ENCODE measurements at places on chromosomes 7 and 10.

GRCh38 chr10:11631890-11632587 lies 20.6 kb upstream of the USP6NL start:
- DNase-seq: no peak

DNA sequence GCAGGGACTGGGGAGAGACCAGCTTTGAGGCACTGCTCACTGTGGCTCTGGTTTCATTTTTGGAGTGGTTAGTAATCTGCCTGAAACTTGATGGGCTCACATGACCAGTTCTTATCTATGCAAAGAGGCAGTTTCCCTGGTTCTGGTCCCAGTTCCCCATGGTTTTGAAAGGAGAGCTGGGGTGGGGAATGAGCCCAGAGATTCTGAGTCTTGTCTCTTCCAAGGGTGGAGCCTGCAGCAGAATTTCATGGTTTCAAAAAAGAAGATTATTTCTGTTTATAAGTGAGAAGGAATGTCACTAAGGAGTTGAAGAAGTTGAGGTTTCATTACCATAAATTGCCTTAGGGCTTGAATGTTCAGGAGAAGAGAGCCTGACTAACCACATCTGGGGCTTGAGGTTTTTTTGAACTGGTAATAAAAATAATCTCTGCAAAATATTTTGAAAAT lies 190.2 kb upstream of the HABP2 start:
- DNase-seq: no peak

GRCh38 chr7:109842386-109842785 lies 1248.5 kb upstream of the LRRN3 start:
- no peak for DNase-seq

DNA sequence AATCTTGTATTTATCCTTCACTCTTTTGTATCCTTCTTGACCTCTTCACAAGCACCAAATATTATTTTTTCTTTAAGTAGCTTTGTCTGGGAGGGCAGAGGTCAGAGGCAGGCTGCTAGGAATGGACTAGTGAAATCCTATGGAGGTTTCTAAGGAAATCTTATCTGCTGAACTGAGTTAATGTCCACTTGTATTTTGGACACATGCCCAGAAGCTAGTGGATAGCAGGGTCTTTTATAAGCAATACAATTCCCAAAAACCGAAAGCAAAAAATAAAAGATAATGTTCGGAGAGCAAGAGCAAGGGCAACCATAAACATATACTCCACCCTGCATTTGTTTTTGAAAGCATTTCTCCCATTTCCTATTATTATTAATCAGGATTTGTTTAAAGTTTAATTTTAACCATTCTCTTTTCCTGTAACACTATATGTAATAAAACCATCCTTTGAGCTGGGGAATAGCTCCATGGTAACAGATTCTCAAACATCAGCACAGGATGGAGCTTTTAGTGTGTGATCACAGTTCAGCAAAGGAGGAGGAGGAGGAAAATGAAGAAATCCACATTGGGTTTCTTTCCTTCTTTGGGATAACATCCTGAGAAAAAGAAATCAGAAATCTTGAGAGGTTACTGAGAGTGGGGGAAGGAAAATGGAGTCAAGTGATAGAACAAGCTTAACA lies 328.2 kb upstream of the LRRN3 start:
- no peak for DNase-seq

- no peak for DNase-seq
These were observed 14.4 kb downstream of the PDIA4 start for GRCh38 chr7:149013876-149014275.

GRCh38 chr10:508726-509125 lies 180.7 kb downstream of the DIP2C start:
- DNase-seq: no peak

DNA sequence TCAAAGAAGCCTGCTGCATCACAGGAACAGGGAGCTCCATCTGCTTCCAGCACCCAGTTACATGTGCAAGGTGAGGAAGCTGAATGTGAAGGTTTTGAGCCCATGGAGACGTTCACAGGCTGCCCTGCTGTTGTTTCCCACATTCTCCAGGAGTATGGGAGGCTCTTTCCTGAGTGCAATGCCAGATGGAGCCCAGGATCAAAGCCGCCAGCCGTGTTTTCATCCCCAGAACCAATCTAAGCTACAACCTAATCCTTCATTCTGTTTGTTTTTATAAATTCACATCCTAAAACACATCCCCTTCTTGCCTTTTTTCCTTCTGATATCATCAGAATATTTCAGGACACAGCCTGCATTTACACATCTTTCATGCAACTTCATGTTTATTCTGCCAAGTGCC lies 98.9 kb upstream of the PRR15 start:
- DNase-seq: no peak

- DNase-seq: no peak
These were observed 31.0 kb downstream of the TNS3 start for GRCh38 chr7:47550788-47551470.

DNA sequence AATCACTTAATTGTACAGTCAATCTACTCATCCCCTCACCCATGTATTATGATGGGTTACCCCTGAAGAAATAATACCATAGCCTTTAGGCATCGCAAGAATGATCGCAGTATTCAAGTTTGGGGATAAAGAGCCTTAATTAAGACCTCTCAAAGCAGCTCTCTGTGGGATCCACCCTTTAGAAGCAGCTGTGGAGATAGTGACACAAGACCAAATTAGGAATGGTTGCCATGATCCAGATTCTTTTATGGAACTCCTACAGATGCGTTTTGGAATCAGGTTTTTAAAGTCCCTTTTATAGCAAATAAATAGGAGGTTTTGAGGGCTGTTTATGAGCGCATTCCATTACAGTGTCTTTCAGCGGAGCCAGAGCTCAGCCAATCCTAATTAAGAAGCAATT lies 12.2 kb downstream of the TES start:
- no peak for DNase-seq

- no peak for DNase-seq
These were observed 75.1 kb downstream of the RELN start for GRCh38 chr7:103914147-103914899.

DNA sequence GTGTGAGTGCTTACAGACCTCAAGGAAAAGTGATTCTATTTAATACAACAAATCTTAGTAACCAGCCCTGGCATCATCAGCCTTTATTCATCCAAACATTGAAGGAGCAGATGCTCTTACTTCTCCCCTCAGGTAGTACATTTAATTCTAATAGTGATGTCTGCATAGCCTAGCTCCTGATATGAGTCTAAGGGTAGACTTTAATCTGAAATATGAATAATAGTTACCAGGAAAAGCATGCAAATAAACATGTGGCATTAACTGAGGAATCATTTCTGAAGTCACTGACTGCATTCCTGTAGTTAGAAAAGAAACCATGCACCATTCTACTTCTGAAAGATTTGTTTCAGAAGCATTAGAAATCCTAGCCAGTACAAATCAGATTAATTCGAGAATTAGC lies 25.7 kb upstream of the LMBR1 start:
- no peak for DNase-seq

GRCh38 chr7:155590215-155591018 lies 44.1 kb upstream of the CNPY1 start:
- DNase-seq: no peak

DNA sequence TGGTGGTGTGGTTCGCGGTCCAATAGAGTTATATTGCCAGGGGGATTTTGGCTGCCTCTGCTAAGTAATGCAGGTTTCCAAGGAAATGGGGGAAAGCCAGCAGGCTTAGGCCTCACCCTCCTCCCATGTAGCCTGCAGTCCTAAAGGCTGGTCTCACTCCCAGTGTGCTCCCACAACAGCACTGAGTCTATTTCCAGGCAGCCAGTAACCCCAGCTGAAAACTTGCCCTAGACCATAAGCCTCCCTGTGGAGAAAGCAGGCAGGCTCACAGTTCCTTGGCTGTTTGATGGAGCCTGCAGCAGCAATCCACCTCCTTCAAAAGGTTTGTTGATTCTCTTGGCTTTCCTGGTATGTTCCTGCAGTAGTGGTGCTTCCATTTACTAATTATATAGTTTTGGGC lies 220.0 kb upstream of the ZNF804B start:
- no peak for DNase-seq

- DNase-seq: no peak
These were observed 10.0 kb upstream of the MARVELD1 start for GRCh38 chr10:97703398-97704067.

DNA sequence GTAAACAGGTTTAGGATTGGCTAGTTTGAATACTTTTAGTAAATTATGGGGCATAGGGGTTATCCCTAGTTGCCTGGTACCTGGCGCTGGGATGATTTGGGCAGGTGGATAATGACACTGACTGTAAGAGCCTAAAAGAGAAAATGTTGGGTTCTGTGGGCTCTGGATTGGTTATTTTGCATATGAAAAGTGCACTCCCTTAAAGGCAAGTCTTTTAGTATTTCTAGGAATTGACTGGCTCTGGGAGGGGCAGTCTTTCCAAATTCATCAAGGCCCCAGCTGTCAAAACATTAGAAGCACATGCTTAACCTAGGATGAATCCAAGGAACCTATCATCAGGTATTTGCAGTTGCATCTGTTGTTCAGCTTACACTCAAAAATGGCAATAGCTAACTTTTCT lies 454.6 kb upstream of the SORCS1 start:
- no peak for DNase-seq

- DNase-seq: no peak
These were observed 144.9 kb downstream of the ELAPOR2 start for GRCh38 chr7:86914551-86914950.

DNA sequence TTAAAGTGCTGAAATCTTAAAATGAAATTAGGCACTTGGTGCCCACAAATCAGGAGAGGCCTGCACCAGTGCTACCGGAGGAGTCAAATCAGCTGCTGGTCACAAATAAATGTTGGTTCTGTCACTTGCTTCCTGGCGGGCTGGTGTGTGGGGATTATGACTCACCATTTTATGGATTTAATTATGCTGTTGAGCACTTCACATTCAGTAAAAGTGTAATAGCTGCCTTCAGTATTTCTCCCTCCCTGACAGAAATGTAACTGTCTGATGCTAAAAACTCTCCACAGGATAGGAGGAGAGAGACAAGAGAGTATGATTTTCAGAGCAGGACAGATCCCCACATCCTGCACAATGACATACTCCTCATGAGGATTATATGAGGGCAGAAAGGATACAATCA lies 186.0 kb downstream of the JAZF1 start:
- DNase-seq: no peak

DNA sequence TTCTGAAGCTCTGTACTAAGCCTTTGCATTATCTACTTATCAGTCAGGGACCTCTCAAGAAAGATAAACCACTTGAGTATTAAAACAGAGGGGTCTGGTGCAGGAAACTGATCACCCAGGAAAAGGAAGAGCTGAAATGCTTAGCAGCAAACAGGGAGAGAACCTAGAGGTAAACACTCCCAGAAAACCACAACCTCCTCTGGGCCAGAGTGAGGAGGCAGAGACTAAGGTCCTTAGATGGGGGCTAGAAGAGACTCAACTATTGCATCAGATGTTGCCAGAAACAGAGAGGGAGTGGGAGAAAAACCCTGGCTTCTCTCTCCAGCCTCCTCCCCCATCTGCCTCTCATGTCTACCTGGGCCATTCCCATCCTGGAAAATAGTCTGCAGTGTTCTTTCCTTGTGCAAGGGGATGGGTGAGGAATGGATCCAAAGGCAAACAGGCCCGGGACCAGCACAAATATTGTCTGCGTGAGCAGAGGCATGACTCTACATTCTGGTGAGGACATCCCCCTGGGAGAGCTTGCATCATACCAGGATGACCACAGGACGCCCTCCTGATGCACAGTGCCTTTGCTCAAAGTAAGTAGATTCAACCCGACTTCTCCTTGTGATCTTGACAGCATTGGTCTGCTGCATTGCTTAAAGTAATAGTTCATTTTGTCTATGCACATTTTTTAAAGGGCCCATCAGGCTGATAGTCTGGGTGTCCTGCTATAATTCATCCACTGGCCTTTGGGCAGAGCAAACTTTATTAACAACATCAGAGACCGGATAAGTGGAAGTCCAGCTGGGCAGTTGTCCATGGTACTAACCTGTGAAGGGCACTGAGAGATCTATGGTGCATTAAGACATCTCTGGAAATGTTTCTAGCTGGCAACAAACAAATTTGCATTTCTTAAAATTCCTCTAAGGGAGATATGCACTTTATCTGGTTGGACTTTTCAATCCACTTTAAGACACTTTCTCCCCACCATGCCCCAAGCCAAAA lies 22.4 kb upstream of the ODAD2 start:
- DNase-seq: no peak

DNA sequence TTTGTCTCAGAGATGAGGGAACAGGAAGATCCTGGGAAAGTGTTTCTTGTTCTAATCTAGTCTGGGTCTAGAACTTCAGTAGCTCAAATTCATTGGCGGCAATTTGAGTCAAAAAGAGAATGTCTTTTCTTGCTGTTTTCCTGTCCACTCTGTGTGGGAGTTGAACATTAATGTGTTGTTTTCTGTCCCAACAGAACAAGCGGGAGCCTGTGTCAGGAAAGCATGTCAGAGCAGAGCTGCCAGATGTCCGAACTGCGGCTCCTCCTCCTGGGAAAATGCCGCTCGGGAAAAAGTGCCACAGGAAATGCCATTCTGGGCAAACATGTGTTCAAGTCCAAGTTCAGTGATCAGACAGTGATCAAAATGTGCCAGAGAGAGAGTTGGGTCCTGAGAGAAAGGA lies 16.0 kb downstream of the GIMAP8 start:
- no peak for DNase-seq

- no peak for DNase-seq
These were observed 625.4 kb upstream of the POM121L12 start for GRCh38 chr7:52410032-52410431.

DNA sequence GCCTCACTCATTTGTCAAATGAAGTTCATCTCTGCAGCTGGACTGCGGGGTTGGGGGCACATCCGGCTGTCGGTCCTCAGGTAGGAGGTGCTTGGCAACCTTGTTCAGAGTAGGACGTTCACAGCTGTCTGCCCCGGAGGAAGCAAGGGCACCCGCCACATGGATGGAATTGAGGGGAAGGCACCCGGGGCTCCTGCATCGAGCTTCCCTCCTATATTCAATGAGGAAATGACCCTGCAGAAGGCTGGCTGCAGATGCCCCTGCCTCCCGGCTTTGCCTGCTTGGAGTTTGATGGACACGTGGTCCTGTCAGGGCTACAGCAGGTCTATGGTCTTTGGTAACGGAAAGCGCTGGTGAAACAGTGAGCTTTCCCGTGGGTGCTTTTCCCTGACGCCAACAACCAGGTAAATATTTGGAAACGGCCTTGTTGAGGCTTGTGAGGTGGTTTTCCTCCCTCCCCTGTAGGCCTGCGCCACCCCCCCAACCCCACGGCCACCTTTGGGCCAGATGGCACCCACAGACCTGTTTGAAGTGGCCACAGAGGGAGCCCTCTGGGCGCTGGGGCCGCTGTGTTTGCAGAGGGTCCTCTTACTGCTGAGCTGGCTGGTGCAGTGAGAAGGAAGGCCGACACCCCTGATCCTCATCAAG lies 32.9 kb downstream of the HTRA1 start:
- DNase-seq: no peak

- DNase-seq: no peak
These were observed 42.0 kb upstream of the GGCT start for GRCh38 chr7:30546596-30546995.

Measured in stimulated activated CD8-positive, alpha-beta memory T cell treated with anti-CD3 and anti-CD28 coated beads, Interleukin-4, amount 100 ng/mL, for 4 hours (primary cell).